ENCODE measurements at places on chromosomes 2 and 18.

DNA sequence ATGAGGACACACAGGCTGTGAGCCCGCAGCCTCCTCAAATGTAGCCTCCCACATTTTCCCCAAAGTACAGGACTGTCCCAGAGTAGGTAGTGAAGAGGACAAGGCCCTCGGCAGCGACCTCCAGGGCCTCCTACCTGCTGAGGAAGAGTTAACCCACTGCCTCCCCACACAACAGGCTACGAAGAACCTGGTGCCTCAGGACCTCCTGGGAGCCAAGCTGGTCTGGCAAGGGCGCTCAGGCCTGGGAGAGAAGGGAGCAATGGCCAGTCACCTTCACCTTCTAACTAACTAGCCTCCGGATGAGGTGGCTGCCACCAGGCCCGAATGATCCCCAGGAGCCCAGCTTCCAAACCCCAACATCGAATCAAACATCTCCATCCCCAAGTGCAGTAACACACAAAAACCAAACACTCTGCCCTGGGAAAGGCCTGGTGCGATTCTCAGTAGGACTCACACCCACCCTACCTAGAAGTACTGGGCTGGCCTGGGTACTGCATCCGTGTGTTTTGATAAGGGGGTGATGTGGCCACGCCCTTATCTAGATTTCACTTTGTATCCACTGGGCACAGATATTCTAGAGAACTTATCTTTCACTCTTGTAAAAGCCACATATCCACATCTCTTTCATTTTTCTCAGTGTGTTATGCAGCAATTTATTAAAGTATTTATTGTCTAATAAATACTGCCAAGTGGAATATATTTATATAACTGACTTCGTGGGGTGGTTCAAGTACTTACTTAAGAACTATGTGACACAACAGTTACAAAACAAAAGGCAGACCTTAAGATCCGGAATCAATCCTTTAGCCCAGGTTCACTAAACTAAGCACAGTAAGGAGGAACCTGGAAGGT, 9.7 kb downstream of the ERFE start:
- DNase-seq = no peak

DNA sequence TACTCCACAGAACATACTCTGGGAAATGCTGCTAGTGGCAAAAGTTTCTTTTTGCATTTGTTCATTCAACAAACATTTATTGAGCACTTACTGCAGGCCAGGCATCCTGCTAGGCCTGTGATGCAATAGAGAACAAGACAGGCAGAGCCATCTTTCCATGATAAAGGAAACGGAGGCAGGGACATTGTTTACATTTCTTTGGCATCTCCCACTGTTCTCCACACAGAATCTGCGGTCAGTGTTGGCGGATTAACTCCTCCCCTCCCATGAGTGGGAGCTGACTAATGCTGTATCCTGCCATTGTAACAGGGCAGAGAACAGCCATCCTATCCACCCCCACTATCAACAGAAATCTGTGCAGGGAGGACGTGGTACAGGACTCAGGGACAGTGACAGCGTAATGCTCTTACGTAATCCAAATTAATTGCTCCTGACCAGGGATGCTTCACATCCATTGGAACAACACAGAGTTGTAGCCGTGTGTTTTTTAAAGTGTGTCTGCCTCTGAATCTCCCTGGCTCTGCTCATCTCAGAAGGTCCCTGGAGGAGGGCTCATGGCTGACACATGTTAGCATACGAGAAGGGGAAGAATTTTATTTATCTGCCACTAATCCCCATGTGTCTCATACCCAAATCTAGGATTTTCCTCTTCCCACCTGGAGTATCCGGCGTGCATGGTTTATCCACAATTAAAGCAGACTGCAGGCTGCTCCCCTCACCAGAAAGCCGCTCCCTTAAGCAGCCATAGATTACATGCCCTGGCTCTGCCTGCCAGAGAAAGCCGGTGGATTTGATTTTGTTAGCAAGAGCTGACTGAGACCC, 32.3 kb downstream of the STEAP3 start:
- peak; percentile 16 for DNase-seq

DNA sequence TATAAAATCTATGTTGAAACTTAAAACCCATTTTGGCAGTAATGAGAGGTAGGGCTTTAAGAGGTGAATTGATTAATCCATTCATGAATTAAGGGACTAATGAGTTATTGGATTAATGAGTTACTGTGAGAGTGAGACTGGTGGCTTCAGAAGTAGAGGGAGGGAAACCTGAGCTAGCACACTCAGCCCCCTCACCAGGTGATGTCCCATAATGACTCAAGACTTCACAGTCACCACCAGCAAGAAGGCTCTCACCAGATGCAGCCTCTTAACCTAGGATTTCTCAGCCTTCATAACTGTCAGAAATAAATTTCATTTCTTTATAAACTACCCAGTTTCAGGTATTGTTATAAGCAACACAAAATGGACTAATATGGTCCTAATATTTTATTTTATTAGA, 621.7 kb upstream of the ACVR2A start:
- DNase-seq = no peak

DNA sequence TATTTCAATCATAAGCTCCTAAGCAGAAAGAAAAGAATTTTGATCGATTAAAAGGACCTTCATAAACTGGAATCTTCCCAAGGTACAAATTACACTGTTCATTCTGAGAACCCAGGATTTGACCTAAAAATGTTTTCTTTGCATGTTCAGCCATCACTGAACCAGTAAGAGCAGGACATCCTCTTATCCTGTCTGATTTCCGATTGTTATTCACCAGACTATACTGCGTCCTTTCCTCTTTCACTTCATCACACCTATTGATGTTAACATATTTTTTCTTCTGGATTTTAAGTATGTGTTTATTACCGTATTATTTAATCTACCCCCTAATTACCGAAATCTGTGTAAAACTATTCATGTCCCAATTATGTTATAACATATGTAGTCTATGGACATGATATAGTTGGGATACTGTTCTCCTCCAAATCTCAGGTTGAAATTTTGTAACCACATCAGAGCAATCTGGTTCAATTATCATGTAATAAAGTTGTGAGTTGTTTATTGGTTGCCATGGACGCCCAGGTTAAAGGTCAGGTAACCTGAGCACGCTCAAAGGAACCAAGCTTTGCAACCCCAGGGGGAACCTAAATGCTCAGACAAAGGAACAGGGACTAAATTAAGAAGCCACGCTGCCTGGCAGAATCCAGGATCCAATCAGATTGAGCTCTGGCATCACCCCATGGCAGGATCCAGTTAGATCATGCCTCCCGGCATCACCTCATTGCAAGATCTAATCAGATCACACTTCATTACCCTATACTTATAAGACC, 11.6 kb upstream of the TBC1D8 start:
- no peak for DNase-seq

- DNase-seq = no peak
Observed at GRCh38 chr2:18701546-18701945, 112.2 kb upstream of the NT5C1B start.

- DNase-seq = no peak
Observed at GRCh38 chr2:229675569-229675968, 38.8 kb downstream of the DNER start.

DNA sequence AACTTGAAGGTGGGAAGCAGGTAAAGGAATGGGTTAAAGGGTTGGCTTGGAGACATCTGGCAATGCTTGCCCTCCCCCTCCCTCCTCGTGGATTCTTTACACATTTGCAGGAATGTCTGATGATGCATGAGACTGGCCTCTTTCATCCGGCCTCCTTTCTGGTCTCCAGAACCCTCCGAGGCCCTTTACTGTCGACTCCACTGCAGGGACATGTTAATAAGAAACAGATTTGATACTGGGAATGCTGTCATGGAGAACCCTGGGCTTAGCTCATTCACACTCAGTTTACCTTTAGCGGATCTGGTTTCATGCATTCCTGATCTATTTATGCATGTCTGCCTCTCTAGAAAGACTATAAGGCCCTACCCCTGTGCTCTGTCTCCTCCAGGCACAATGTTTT, 238.7 kb downstream of the TGIF1 start:
- DNase-seq = no peak

- DNase-seq = no peak
Observed at GRCh38 chr2:203871371-203871983, 3.9 kb downstream of the CTLA4 start.

- DNase-seq = no peak
Observed at GRCh38 chr18:79629249-79629558, 50.4 kb upstream of the CTDP1 start.

DNA sequence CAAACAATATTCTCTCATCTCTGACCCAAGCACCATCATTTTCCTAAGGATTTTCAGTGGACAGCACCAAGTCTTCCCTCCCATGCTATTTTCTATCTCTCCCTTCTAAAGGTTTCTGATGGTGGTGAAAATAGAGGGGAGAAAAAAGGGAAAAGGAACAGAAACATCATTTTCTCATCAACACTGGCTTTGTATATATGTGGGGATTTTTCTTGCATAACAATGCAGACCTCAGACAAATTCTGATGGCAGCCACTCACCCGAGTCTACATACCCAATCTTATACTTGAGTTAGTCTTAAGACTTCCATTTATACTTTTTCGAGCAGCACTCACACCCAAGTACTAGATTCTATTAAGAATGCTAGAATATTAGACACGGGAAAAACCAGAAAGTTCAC, 95.8 kb downstream of the TMEM163 start:
- no peak for DNase-seq

- DNase-seq = no peak
Observed at GRCh38 chr2:225457482-225457881, 58.0 kb downstream of the NYAP2 start.

- DNase-seq = no peak
Observed at GRCh38 chr2:121173112-121173511, 111.9 kb downstream of the TFCP2L1 start.

DNA sequence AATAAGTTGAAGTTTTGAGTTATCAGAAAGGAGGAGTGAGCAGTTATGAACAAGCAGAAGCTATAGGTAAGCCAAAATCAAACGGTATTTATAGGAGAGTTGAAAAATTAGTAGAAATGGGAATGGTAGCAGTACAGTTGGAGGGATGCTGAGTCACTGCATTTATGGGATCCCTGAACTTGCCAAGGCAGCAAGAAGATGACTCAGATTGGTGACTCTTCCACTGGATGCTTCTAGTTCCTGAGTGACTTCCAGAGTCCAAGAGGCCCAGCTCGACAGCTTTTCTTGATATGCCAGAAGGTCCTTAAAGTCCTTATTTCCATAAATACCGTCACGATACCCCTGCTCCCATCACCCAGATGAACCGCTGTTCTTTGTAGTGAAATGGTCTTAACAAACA, 31.1 kb upstream of the ACTR3 start:
- no peak for DNase-seq

GRCh38 chr2:98027538-98027937, 31.8 kb upstream of the TMEM131 start:
- no peak for DNase-seq

- DNase-seq = peak; percentile 47
Observed at GRCh38 chr2:160970052-160970965, 189.9 kb upstream of the TANK start.
